ENCODE measurements at places on chromosomes 4 and X.

DNA sequence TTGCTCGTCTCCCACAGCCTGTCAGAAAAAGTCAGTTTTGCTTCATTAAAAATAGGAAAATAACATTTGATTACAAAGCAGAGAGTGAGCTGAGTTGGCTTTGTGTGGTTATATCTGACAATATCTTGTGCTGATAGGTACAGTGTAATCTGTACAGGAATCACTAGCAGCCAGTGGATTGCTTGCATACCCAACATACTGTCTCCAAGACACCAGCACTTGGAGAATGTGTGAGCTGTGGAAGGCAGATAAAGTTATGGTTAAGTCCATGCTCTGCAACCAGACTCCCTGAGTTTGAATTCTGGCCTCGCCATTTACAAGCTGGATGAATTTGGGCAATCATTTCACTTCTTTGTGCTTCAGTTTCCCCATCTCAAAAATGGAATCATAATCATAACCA lies 57.5 kb upstream of the TMPRSS11F start:
- DNase-seq: no peak

GRCh38 chrX:53171356-53171755 lies 53.7 kb downstream of the KDM5C start:
- DNase-seq: no peak

DNA sequence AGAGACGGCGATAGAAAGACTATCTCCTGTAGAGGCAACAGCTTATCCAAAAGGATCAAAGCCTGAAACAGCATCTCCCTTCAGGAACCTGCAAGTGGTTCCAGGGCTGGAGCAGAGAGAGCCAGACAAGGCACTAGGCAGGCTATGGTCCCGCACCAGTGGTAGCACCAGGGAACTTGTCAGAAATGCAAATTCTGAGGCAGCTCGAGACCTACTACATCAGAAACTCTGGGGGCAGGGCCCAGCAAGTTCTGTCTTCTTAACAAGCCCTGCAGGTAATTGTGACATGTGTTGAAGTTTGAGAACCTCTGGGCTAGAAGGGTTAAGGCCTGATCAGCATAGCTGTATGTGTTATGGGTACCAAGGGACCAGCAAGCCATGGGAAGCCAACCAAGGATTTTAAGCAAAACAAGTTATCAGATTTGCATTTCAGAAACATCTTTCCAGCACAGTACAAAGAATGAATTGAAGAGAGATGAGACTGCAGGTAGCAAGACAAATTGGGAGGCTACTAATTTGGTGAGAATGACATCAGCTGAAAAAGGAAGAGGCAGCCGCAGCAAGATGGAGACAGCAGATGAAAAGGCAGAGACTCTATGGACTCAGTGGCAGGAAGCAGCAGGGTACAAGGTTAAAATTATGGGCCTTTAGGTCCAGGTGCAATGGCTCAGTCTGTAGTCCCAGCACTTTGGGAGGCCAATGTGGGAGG lies 139.7 kb downstream of the TSPAN5 start:
- DNase-seq: no peak

DNA sequence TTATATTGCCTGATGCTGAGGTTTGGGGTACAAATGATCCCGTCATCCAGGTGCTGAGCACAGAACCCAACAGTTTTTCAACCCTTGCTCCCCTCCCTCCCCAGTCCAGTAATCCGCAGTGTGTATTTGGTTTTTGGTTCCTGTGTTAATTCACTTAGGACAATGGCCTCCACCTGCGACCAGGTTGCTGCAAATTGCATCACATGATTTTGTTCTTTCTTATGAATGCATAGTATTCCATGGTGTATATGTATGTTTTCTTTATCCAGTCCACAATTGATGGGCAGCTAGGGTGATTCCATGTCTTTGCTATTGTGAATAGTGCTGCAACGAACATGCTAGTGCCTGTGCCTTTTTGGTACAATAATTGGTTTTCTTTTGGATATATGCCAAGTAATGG lies 25.4 kb downstream of the GABRQ start:
- DNase-seq: no peak

DNA sequence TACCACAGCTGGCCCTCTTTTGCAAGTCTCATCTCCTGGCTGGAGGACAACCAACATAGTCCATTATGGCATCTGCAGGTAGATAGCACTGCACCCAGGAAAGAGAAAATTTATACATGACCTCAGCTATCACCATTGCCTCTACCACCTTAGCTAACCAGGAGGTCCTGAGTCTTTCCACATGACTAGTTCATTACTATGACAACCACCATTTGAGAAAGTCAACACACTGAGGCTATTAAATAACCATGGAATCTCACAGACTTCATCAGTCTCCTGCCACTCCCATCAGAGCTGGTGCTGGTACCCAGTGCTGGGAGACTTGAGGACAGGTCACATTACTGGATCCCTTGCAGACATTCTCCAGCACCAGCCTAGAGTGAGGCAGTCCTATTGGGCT lies 285.9 kb downstream of the GBA3 start:
- DNase-seq: no peak

DNA sequence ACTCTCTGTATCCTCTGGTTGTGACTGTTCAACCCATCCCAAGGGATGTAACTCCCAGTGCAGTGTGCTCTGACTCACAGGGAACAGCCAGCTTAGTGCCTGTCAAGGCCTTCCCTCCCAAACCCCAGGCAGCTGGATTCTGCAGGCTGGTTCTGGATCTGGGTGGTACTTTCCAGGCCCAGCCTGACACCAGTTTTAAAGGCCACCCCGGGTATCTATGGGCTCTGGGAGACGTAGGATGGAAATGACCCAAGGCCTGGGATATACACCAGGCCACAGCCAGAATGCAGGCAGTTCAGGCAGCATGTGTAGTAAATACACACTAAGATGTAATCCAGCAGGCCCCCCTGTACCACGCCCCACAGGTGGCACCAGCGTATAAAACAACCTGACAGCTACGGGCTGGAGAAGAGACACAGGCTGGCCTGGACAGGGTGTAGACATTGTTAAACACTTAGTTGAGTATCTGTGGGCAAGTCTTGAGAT lies 64.2 kb downstream of the SPINK2 start:
- DNase-seq: peak; percentile 36

- peak; percentile 76 for DNase-seq
Measured at GRCh38 chr4:176792326-176793059, at the start of gene VEGFC. VEGFC (minus strand) TSS chr4:176792922; CDS start chr4:176792311, 611 bp downstream.

DNA sequence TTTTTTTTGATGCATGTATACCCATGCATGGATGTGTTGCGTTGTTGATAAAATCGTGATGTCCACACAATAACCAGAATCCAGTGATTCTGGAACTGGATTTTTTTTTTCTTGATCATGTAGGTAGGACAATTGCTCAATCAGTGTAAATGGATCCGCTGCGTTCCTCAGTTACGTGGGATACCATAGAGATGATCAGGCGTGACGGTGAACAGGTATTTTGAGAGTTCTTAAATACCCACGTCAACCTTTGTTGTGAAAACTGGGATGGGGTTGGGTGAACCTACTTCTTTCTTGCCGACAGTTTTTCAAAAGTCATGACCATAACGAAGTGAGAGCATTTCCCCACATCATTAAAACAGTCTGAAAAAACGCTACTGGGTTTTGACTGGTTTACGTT lies 913 bp upstream of the SMIM10L2A start:
- no peak for DNase-seq

DNA sequence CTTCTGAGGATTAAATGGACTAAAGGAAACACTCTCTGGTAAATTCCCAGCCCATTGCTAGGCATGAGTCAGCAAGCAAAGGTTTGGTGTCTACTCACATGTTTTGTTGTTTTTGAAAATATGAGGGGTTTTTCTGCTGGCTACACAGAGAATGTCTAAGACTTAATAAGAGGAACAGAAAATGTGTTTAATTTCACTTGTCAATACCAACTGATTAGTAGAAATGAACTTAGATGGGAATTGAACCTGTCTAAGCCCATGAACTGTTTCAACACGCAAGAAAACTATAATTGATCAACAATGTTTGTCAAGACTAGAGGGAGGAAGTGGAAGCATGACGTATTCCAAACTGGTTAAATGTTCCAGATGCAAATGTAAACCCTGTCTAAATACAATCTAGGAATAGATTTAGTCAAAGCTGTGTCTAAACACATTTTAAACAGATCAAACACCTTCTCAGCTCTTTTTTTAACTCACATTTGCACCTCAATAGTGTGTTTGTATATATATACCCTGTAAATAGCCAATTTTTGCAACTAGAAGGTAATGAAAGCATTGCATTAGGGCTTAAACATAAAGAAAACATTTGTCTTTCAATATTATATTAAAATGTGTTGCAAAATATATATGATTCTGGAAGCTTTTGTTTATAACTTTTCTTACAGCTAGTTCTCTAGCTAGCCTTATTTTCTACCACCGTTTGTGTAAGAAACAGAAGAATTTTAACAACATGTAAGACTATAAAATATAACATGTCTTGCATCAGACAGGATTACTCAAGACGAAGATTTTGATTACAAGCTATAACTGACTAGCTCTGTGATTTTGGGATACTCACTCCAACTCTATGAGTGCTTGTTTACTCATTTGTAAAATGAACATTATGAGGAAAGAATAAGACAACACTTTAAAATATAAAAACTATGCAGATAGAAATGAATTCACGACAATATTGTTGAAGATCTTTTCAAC lies 607.8 kb downstream of the FSTL5 start:
- no peak for DNase-seq

DNA sequence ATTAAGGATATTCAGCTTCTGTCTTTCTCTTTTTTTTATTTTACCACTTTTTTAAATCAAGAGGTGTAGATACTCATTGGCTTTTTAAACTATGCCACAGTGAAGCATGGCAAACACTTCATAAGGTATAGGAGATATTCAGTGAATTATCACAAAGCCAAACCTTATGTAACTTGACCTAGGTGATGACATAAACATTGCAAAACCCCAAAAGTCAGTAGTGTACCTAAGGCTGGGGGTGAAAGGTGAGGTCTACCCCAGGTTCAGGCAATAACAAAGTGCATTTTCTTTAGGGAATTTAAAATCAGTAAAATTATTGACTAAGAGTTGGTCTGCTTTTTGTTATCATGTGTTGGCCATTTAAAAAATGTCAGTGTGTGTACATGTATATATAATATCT lies 39.1 kb downstream of the CDKL5 start:
- no peak for DNase-seq

DNA sequence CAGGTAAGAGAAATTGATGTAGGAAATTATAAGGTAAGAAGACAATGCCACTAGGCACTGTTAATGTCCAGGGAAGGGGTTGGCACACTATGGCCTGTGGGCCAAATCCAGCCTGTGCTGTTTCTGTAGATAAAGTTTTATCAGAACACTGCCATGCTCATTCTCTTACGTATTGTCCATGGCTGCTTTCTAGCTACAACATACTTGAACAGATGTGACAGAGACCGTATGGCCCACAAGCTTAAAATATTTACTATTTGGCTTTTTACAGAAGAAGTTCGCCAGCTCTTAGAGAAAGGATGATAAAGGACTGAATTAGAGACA lies 168.0 kb downstream of the CDS1 start:
- DNase-seq: no peak

DNA sequence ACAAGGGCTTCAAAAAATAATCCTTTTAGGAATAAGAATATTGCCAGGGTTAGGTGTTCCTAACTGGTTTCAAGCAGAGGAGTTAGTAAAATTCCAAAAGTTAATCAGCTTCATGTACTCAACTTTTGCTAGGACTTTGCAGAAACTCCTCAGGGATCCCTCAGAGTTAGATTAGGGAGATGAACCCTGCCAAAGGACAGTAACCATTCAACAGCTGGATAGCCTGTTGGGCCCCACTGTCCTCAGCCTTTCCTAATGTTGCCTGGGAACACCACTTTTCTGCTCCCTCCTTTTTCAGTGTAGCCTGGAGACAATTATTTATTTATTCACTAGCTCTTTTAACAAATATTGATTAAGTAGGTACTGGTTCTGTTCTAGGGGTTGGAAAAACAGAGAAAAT lies 53.8 kb downstream of the NFKB1 start:
- no peak for DNase-seq

GRCh38 chrX:37603938-37604409 lies 32.5 kb downstream of the LANCL3 start:
- DNase-seq: no peak

DNA sequence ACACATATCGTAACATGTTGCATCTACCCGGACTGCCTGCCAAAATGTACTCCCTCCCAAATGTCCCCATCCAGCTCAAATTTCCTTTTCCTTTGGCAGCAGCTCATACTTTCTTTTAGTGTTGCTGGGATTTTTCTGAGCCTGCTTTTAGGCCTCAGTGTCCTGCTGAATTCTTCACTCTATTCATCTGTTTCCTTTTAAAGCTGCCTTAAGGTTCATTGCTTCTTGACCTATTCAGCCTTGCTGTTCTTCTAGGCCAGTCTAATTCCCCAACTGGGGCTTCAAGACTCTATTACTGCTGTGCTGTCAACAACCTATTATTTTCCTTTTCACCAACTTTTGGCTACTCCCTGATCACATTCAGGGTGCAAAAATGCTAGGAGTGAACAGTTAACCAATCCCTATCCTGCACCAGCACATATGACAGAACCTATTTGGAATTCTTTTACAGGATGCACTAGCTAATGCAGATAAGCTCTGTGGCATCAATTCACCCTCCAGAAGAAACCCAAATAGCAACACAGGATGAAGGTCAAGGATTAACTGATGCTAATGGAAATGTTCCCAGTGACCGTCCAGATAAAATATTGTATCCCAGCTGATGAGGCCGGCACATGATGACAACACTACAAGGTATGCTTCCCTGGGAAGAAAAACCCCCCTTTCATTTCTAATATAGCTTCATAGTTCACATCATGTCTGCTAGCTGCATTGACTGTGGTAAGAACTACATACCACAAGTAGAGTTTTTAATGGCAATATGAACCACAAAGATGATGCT lies 114.7 kb upstream of the TTC29 start:
- DNase-seq: no peak

DNA sequence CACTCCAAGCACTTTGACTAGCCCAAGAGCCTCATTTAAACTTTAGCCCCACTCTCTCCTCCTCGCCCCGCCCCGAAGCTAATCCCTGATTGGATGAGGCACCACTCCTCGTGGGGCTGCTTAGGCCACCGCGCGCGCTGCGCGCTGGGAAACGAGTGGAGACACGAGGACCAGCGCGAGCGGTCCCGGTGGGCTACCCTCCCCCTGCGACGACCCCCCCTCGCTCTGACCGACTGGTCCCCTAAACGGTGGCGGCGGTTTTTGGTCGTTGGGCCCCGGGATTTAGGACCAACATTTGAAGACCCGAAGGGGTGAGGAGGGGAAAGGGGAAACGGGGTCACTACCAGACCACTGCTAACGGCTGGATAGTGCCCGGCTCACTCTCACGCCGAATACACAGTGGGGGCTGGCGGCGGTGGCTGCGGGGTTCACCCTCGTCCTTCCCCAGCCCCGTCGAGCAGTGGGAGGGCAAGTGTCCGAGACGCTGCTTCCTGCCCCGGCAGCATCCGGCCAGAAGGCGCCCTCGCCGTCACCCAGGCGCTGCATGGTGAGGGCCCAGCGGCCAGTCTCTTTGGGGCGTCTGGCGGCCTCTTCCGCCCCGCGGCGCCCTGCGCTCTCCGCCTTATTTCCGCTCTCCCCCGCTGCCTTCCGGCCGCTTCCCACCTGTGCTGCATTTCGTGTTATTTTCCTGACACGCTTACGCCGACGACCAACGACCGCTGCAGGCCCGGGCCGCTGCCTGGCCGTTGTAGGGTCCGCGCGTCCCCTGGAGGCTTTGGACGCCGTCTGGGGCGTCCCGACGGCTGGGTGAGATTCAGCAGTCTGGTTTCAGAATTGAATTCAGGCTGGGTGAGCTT lies at the start of gene RBM46:
Gene RBM46 (plus strand): TSS at position 147 of the 857 bp plus-strand sequence. CDS start 15,481 bp downstream, outside the sequence.
- no peak for DNase-seq
